LNCaP clone FGC (cell line): ENCODE measurements at places on chromosomes 11 and 22.

DNA sequence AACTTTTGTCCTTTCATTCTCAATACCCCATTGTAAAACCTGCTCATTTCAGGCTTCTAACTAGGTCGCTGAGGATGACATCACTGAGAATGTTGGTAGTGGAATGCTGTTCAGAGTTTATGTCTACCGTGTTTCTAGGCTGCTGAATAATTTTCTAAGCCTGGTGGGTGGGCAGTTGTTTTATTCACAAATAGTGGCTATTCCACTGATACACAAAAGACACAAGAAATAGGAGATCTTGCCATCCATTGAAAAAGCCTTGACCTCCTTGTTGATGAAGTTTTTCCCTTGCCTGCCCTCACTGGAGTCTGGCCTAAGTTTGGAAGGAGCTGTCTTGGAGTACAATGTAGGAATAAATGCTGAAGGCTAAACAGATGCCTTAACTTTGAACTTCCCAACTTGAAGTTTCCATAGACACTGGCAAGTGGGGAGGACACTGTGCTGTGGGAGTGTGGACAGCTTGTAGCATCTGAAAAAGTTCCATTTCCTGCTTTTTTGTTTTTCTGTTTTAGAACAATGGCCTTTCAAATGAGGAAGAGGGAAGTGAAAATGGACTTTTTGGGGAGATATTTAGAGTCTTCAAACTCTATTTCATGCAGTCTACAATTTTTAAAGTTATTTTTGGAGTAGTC is 59.2 kb downstream of the TRIM44 start:
- DNase-seq, result no peak

DNA sequence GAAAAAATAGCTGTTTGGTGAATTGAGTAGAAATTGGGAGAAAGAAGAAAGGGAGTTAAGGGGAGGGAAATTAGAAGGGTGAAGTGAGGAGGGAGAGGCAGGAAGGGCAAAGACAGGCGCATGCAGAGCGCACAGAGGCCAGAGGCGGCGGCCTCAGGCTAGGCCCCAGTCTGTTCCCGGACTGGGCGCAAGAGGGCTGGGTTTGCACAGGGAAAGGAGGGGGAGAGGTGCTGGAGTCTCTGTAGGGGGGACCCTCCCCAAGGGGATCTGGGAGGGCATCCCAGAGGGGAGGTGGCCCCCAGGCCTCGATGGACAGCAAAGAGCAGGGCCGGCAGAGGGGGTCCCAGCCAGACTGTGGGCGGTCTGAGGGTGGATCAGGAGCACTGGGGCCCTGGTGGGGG is 1.3 kb upstream of the FLRT1 start:
- DNase-seq, result no peak

- DNase-seq, result no peak
Observed at GRCh38 chr11:28303477-28304191, 195.4 kb downstream of the METTL15 start.

DNA sequence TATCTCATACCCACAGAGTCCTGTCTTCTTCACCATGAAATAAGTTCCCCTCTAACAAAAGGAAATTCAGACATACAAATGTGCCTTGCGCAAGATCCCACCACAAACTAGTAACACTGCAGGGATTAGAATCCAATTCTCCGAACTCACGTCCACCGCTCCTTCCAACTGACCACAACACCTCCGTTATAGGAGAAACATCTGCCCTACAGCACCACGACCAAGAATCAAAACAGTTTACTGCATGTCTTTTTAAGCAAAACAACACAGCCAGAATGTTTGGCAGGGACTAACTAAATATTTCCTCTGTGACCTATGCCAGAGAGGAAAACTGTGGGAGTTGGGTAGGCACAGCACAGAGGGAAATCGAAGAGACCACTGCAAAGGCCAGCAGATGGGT is 72.7 kb upstream of the AKIP1 start:
- no peak for DNase-seq

- DNase-seq, result no peak
Observed at GRCh38 chr11:115084231-115084630, 405.9 kb downstream of the NXPE2 start.

DNA sequence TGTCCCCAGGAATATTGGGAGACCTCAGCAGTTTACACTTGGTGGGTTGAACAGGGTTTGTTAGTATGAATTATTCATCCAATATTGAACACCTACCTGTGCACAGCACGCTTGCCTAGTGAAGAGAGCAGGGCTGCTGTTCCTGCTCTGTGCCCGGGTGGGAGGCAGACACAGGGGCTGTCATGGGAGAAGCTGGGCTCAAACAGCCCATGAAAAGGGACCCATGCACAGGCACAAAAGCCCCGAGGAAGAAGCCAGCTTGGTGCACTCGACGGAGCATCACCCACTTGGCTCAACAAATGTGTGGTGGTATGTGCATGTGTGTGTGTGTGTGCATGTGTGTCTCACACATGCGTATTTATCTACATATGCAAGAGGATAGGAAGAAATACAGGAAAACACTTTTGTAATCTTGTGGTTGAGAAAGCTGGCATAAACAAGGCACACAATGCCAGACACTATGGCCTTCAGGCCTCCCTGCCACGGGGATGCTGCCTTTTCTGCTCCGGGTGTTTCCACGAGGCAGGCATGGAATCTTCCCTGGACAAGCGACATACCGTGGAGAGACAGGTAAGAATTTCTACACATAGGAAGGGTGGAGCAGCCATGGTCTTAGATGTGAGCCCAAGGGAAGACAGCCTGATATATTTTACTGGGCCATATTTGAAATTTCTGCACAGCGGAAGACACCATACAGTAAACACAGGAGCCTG is 5.0 kb upstream of the APOBEC3A start:
- no peak for DNase-seq

GRCh38 chr11:76131671-76132631 is 74.4 kb downstream of the WNT11 start:
- no peak for DNase-seq

- DNase-seq, result no peak
Observed at GRCh38 chr22:25361899-25362214, 142.4 kb downstream of the CRYBB2 start.
